ENCODE measurements at places on chromosomes 4 and X.

GRCh38 chrX:45063319-45064095 lies 137.2 kb downstream of the DIPK2B start:
- DNase-seq = no peak

DNA sequence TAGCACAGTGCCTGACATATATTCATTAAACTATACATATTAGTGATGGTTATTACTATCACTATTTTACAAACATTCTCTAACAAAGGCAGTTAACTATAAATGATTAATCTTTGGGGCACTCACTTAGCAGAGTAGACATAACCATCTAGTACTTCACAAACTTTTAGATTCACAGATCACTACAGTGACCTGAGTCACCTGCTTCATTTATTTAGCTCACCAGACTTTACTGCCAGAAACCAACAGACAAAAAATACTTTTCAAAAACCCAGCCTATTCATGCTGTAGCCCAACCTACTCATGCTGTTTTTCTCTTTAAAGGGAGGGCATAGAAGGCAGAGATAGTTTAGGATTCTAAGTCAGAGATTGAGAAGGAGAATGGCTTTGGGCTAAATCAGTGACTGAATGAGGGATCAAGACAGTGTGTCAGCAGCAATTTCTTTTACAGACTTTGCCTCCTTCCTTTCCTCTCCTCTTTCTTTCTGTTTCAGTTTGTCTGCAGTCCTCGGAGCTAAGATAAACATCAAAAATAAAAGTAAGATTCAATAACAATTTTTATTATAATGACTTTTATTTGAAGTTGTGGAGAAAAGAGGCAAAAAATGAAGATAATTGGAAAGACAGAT lies 34.7 kb upstream of the PDE5A start:
- no peak for DNase-seq

GRCh38 chrX:7109838-7110793 lies 37.4 kb upstream of the STS start:
- no peak for DNase-seq

DNA sequence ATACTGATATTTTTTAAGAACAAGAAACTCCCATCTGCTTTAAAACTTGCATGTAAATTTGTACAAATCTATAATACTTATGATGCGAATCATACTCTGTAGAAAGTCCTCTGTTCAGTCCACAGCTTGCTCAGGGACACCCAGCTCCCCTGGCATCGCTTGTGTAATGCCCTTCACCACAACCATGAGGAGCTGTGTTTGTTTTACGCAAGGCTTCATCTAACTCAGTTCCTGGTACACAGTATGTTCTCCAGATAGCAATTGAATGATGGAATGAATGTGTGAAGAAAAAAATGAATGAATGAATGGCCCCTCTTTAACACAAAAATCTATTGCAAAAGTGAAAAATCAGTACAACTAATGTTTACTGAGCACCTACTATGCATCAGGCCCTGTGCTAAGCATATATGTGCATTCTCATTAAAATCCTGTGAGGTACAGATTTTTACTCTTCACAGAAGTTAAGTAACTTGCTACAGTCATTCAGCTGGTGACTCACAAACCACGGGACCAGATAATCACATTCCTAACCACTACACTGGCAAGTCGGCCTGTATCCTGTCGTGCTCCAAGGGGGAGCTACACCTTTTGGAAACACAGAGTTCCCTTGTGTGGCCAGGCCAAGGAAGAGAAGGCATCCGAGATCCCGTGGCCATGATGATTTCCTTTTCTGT lies 58.7 kb upstream of the KDR start:
- DNase-seq = peak; percentile 81

GRCh38 chr4:142581881-142582280 lies 264.2 kb downstream of the INPP4B start:
- no peak for DNase-seq

DNA sequence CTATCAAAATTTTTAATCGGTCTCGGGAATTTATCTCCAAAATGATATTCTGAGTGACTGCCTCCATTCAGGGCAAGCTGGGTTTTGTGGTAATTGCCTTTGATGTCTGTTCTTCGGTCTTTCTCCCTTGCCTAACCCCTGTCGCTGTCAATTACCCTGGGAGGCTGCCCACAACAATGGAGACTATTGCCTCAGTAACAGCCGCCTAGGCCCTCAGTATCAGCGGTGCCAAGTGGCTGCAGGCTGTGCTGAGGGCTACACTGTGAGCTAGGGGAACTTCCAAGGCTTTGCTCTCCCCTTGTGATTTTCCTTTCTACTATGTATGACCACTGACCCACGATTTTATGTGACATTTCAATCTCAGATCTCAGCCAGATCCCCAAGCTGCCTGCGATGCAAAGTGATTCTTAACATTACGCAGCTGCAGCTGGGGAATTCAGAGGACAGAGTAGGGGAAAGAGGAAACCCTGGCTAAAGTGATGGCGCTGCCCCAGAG lies 36.3 kb upstream of the REST start:
- peak; percentile 74 for DNase-seq

DNA sequence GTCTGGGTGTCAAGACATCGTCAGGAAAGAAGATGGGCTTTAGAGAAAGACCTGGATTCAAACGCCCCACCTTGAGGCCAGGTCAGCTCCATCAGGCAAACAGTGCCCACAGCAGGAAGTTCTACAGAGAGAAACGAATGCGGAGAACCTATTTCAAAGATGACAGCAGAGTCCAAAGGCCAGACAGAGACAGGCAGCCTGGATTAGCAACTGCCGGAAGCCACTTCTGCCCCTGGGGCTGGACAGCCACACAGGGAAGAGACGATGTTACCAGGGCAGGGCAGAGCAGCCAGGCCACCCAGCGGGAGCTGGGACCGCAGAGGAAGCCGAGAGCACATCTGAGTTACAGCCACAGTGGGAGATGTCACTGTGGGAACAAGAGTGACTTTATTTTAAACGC lies 1.2 kb downstream of the C4orf50 start:
- no peak for DNase-seq

DNA sequence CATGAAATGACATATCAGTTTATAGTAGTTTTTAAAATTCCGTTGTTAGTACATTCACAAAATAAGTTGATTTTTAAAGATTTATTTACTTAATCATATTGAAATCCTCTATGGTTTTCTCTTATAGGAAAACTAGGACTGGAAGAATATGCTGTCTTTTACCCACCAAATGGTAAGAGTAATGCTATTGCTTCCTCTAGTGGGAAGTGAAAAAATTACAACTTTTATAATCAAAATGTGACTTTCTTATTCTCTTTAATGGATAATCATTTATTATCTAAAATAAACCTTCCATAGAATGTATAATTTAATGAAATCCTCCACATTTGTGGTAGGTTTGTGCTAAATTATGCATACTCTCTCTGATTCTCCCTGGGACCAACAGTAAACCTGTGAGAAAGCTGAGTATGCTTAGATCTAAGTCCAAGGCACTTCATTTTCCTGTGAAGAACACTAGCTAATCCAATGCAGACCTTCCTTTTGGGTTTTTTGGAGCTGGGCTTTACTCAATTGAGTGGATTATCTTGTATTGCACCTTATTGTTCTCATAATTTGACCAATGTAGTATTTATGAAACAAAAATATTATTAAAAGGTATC lies 136.2 kb downstream of the TBC1D19 start:
- DNase-seq = peak; percentile 14

GRCh38 chr4:25818876-25819275 lies 43.9 kb downstream of the SEL1L3 start:
- DNase-seq = no peak

DNA sequence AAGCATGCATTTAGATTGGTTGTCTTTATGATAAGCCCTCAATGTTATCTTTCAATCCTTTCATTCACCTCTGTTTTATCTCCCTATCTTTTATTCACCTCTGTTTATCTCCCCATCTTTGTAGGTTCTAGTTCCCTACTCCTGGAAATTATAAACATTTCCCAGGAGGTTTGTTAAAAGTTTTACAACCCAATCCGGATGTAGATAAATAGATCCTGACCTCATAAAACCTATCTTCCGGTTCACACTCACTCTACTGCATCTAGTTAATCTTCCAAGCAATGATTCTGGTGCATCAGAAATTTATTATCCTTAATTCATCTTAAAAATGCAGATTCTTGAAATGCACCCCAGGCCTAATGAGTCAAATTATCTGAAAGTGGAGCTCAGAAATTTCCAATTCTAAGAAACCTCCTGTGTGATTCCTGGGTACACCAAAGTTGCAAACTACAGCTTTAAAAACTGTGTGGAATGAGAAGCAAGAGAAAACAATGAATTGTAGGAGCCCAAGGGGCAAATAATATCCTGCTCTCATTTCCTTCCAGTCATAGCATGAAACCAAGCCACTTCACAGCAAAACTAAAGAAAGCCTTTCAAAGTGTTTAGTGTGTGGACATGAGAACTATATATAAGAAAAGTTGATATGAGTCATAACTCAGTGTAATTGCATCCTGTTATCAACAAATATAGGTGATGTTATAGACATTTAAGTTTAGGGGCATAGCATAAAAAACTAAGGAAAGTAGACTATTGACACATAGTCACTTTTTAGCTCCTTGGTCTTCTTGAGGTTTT lies 51.1 kb upstream of the UGT8 start:
- no peak for DNase-seq

DNA sequence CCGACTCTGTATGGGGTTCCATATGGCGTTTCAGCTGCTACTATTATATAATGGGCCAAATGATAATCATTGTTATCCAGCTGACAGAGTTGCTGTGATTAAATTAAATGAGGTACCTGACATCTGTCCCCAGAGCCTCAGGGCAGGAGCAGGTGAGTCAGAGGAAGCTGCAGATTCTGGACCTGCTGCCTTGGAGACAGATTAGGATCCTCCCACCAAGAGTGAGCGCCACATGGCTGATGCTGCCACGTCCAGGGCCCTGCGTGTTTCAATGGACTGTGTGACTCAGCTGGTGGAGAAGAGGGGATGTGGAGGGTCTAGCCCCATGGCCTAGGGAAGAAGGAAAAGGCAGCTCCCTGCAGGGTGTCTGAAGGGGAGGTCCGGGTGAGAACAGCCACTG lies 28.3 kb upstream of the UXT start:
- no peak for DNase-seq

- DNase-seq = peak; percentile 72
These were observed 64.9 kb upstream of the SCOC start for GRCh38 chr4:140308366-140309123.

GRCh38 chrX:54495814-54496516 lies at the start of gene FGD1:
Gene FGD1 (minus strand): TSS chrX:54496234. CDS start chrX:54495432, 802 bp downstream.
- peak; percentile 60 for DNase-seq

DNA sequence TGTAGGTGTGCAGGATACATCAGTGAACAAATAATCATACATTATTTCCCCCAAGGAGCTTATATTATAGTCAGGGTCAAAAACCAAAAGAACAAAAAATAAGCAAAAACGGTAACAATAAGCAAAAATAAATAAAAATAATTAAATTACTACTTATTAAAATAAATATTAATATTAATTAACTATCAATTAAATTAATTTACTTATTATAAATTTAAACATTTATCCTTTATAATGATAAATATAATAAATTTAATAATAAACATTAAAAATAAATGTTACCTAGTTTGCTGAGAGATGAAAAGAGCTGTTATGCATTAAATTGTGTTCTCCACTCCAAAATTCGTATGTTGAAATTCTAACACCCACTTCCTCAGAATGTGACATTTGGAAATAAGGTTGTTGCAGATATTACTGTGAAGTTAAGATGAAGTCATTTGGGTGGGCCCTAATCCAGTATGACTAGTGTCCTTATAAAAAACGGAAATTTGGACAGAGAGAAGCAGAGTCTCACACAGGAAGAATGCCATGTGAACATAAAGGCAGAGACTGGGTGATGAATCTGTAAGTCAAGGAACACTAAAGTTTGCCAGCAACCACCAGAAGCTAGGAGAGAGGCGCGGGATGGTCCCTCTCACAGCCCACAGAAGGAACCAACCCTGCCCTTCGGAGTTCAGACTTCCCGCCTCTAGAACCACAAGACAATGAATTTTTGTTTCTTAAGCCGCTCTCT lies 67.2 kb upstream of the IBSP start:
- no peak for DNase-seq

GRCh38 chr4:29770627-29771026 lies 949.5 kb upstream of the PCDH7 start:
- DNase-seq = no peak

DNA sequence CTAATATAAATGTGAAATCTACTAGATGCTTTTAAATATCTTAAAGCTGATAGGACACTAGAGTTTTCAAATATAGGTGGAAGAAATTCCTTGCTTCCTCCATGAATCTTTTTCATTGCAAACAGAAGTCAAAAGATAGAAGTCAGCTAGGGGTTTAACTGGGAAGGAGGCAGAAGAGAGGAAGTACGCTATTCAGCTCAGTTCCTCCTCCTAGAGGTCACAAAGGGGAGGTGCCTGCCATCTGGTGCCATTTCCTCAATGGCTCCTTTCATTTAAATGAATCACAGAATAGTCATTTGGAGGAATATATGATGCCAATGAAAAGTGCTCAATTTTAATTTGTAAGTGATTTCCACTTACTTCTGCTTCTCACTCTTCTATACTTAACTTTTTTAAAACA lies 8.5 kb downstream of the COL25A1 start:
- no peak for DNase-seq

DNA sequence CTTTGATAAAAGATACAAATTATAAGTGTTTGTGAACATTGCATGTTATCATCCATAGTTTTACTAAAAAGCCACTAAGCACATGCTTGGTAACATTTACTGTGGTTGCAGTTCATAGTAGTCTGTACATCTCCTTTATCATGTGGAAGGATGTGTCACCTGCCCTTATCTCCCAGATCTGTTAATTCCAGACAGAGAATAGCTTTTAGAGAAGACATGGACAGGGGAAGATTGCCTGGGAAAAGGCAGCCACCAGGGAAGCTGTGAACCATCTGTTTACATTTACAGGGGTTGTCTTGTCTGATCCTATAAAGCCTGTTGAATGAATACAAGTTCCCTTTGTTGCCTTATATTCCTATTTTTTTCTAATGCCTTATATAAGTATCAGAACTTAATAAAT lies 396.0 kb downstream of the FAT4 start:
- no peak for DNase-seq

DNA sequence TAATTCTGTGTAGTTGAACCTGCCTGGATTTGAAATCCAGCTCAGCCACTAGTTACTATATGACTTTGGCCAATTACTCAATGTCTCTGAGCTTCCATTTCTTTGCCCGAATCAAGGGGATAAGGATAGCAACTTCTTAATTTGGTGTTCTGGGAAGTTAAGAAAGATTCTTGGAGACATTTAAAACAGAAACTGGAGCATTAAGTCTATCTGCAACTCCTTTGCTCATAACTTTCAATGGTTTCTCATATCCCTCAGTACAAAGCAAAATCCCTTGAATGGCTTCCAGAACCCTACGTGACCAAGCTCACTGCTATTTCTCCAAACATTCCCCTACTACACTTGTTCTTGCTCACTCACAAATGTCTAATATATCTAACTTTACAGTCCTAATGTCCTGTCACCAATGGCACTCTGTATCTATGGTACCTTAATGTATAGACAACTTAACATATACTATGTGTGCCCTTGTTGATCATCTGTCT lies 849.1 kb upstream of the SLIT2 start:
- no peak for DNase-seq

GRCh38 chr4:75584067-75584466 lies 28.2 kb downstream of the ODAPH start:
- DNase-seq = no peak

GRCh38 chrX:94455782-94456181 lies 781.8 kb downstream of the FAM133A start:
- DNase-seq = no peak

Data from fibroblast of gingiva (primary cell).